Thoracic aorta (tissue), 2 donors: ENCODE measurements at places on chromosomes 7 and 10. TPM values are rescaled to one million over a fixed set of nuclear protein-coding genes. Genes with fewer than 3 reads are reported as not detected.
A peak's percentile ranks its signal among the peaks of the same experiment; 100 is the strongest.

- no peaks in the 10 kb centered on the region for H3K36me3 ChIP-seq
- no peaks in the 10 kb centered on the region for H3K27me3 ChIP-seq
- H3K4me1 ChIP-seq, result peaks cover 42% of the 10 kb centered on the region
- no peak for DNase-seq
- no peak overlapping the region for H3K27ac ChIP-seq
- peak overlapping the region; percentile 73 for H3K4me3 ChIP-seq
Observed at GRCh38 chr10:79241629-79241989, 105.7 kb upstream of the PPIF start.

DNA sequence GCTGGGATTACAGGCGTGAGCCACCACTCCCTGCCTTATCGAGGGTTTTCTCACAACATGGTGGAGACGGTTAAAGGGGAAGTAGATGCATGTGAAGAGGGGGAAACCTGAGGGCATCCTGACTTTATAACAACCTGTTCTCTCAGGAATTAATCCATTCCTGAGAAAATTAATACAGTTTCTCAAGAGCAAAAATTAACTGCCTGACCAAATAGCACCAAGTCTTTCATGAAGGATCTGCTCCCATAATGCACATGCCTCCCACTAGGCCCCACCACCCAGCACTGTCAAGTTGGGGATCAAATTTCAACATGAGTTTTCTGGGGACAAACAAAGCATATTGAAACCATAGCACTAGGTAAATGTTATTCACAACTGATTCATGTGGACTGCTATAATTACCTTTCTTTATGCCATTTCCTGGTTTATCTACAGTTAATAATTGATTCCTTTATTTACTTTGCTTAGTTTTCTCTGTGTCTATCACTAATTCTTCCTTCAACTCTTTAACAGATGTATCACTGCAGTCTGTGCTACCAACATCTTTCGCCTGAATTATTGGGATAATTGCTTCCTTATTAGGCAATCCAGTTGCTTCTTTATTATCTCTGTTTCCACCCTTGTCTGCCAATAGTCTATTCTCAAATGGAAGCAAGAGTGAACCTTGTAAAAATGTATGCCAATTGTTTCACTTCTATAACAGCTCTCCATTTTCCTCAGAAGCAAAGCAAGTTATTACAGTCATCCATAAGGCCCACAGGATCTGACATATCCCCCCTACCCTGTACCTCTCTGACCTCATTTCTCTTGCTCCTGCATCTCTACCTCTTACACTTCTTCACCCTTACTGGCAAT is 12.9 kb upstream of the MICU1 start:
- H3K27me3 ChIP-seq, result no peaks in the 10 kb centered on the region
- H3K27ac ChIP-seq, result no peak overlapping the region
- H3K4me3 ChIP-seq, result no peak overlapping the region
- no peaks in the 10 kb centered on the region for H3K36me3 ChIP-seq
- H3K4me1 ChIP-seq, result peaks cover 6% of the 10 kb centered on the region

- no peak overlapping the region for H3K27ac ChIP-seq
- no peaks in the 10 kb centered on the region for H3K4me1 ChIP-seq
- H3K4me3 ChIP-seq, result no peak overlapping the region
- H3K27me3 ChIP-seq, result no peaks in the 10 kb centered on the region
- no peak for DNase-seq
Observed at GRCh38 chr10:60314069-60314940, 75.4 kb downstream of the ANK3 start.

The STOX1 gene
- not detected for total RNA-seq
